SJCRH30 (cell line): ENCODE measurements at places on chromosomes 2 and 18.
A peak's percentile ranks its signal among the peaks of the same experiment; 100 is the strongest.

DNA sequence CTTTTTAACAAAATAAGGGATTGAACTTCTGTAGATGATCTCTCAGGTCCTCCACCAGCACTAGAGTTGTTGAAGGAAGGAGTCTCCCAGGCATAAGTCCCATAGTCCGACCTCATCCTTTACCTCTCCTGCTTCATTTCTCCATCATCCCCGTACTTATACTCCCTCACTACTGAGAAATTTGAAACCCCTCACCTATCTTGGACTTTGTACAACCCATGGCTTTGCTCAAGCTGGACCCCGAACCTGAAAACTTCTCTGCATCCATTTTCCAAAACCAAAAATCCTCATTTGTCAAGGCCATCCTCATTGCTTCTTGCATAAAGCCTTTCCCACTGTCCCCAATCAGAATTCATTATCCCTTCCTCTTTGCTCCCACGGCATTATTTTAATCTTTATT lies 482 bp upstream of the NHEJ1 start:
- no peak for DNase-seq

- no peak for DNase-seq
Measured at GRCh38 chr2:149924549-149925213, 337.1 kb upstream of the MMADHC start.

DNA sequence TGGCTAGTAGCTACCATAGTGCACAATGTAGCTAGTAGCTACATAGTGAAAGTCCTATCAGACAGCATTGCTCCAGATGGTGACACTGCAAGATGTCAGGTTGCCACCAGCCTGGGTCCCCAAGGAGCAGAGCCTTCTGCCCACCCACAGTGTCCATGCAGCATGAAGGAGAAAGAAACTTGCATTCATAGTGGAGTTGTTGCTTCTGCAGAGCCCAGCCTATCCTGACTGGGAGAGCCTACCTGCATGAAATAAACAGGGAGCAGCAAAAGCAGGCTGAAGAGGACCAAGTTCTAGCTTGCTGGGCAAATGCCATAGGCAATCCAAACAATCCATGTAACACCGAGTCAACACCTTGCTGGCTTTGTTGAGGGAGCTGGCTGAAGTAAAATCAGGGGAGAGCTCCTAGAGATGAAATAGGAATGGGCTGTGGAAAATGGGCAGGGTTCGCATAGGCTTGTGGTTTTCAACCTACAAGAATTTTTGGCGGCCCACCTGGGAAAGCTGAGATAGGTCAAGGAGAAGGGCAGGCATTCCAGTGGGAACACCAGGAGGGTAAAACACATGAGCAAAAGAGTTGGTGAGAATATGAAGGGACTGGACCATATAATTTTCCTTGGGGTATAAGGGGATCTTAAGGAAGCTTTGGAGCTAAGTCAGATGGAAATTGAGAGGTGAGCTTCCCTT lies 195.8 kb downstream of the CYP26B1 start:
- DNase-seq: no peak

DNA sequence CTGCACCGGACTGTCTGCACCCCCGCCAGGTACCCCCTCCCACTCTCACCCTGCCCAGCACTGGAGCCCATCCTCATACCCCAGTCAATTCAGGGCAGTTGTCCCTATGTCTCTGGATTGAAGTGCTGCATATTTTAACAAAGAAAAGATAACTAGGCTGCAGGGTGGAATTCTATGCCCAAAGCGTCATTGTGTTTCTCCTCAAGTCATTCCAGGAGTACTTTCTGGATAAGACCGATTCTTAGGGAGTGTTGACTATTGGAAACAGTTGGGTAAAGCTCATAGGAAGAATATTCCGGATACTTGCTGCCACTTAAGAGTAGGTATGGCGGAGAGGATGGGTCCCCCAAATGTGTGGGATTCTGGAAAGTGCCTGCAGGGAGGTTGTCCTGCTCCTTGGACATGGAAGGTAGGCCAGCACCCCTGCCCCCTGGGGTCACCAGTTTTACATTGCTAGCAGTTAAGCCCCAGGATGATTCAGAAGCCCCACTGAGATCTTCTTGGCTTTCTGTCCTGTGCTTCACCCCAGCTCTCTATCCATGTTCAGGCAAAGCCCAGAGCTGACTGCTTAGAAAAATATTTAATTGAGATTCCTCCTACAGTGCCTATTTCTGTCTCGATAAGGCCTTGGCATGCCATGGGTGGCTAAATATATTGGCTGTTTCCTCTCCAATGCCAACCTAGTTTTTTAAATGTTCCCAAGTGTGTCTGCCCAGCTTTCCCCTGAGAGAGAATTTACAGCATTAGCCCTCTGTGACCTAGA lies 48.2 kb downstream of the RPL37A start:
- DNase-seq: no peak

DNA sequence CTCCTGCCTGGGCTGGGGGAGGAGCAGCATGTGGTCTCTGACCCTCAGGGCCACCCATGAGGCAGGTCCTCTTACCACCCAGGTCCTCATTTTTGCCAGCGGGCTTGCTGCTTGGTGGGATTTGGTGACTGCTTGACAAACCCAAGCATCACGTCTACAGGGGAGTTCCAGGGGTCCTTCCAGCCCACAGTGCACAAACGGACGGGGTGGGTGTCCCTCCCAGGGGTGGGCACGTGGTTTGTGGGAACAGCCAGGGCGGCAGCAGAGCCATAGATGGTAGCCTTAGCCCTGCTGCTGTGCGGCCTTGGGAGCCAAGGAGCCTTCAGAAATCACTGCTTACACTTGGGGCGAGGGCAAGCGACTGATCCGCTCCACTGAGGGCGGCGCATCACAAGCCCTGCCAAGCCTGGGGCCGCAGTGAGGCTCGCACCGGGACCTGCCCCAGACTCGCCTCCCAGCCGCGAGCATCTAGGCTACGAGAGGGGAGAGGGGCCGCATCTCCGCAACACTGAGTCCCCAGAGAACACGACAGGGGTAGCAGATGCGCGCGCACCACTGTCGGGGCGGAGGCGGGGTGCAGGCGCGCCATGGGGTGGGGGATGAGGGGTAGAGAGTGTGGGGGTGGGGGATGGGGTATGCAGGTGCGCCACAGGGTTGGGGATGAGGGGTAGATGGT lies 36.9 kb downstream of the SNED1 start:
- no peak for DNase-seq

- DNase-seq: no peak
Measured at GRCh38 chr2:117199511-117199910, 615.0 kb upstream of the DDX18 start.

DNA sequence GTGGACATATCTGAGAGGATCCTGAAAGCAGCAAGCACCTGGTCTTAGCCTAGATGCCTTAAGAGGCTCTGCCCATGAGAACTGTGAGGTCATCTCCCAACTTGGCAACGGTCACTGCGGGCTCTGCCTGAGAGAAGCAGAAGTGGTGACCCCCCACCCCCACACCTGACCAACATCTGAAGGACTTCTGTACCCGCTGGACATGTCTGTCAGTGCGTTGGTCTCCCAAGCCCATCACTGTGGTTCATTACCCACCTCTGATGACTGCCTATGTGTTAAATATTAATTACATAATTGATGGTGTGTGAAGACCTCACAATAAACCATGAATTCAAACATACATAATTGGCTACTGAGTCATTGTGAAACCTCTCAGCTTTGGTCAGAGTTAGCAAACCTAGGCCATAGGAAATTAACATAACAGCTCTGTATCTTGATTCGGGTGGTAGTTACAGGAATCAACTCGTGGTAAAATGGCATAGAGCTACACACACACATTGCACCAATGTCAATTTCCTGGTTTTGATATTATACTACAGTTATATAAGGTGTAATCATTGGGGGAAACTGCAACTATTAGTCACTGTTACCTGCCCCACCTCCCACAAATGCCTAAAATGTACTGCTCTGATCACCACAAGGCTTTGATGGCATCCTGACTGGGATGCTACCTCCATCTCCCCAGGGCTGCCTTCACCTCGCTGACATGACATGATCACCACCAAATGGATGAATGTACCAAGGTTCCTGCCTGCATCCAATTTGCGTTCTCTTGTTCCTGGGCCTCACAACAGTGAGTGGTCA lies 4.3 kb upstream of the GALNT1 start:
- DNase-seq: no peak

DNA sequence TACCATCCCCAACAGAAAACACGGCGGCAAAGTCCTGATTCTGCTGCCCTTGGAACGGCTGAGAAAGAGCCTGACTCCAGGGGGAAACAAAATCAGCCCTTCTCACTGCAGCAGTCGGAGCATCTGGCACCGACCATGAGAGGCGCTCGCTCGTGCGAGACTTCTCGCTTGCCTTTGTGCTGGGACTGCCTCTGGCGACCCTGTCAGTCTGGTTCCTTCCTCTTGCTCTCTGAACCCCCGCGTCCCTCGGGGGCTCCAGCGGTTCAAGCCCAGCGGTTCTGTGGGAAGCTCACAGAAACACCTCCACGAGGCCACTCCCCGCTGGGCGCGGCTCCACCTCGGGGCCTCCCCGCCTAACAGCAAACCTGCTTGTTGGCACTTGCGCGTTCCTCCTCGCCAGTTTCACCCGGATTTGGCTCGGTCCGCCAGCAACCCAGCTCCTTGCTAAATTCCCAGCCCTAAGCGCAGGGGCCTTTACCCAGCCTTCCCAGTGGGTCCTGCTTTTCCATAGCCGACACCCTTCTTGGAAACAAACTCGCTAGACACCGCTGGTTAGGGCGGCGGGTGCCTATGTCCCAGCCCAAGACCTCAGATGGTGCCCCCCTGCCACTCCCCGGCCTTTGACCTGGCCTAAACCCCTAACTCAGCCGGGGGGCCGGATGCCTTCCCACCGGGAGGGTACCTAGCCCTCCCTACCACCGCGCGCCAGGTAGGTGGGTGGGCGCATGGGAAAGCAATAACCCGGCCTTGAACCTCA lies 2.2 kb downstream of the RND3 start:
- peak; percentile 57 for DNase-seq

DNA sequence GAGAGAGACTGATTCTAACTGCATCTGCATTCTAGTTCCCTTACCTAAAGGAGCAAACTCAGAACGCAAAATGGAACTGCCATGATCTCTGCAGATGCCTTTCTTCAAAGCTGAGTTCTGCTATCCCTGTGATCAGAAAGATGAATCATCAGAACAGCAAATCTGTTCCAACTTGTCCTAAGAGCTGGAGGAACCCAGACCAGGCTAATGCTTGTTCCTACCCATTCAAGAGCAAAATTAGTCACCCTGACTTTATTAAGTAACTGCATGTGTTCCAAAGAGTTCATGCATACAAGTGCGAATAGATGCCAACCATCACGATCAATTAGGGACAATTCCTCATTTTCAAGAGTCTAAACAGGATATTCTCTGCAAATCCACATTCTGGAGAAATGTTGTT lies 46.5 kb downstream of the MBP start:
- no peak for DNase-seq

DNA sequence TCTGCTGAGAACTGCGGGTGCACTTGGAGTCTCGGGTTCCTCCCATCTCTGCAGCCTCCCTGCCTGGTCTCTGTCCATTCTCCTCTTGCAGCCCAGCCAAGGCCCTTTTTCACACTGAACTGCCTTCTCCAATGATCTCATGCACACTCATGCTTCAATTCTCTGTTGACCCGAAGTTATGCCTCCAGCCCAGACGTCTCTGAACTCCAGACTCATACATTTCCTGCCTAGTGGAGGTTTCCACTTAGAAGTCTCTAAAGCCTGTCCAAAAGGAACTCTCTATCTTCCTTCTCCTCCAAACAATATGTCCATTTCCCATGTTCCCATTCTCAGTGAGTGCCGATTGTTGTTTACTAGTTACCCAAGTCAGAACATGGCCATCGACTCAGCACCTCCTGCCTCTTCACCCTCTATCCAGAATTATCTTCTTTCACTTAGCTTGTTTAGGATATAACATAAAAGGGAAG lies 155.2 kb downstream of the IRS1 start:
- DNase-seq: no peak

- DNase-seq: no peak
Measured at GRCh38 chr18:6132751-6133368, 237.5 kb upstream of the TMEM200C start.

- DNase-seq: no peak
Measured at GRCh38 chr18:1585881-1586488, 681.3 kb downstream of the ADCYAP1 start.

DNA sequence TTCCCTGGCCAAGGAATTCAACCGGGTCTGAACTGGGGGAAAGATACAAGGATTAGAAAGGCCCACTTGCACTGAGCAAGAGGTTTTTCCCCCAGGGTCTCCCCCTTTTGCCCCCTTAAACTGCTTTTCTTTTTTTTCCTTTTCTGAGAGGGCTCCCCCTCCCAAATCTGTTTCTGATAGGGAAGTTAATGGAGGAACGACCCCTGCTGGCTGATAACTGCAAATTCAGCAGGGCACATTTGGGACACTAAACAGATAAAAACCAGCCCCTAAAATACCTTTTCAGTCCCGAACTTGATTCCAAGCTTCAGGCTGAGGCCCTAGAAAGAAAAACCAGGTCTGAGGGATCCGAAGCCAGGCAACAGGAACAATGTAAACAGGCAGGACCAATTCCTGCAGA lies 1012.4 kb upstream of the CRIM1 start:
- DNase-seq: no peak

DNA sequence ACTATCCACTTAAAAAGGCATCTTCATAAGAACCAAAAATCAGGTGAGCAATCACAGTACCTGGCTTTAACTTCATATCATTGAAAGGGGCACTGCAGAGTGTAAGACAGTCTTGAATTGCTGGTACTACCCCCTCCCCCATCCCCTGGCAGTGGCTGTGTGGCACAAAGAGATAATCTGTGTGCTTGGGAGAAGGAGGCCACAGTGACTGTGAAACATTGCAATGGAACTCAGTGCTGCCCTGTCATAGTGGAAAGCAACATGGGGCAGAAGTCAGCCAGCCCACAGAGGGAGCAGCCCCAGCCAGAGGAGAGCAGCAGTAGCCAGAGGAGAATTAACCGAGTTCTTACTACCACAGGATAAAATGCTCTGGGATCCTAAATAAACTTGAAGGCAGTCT lies 45.3 kb upstream of the UGP2 start:
- no peak for DNase-seq
